GM03348 (cell line): ENCODE measurements at places on chromosomes 1 and 21.

- no peak for DNase-seq
Measured at GRCh38 chr1:5659606-5660005, 332.6 kb downstream of the NPHP4 start.

DNA sequence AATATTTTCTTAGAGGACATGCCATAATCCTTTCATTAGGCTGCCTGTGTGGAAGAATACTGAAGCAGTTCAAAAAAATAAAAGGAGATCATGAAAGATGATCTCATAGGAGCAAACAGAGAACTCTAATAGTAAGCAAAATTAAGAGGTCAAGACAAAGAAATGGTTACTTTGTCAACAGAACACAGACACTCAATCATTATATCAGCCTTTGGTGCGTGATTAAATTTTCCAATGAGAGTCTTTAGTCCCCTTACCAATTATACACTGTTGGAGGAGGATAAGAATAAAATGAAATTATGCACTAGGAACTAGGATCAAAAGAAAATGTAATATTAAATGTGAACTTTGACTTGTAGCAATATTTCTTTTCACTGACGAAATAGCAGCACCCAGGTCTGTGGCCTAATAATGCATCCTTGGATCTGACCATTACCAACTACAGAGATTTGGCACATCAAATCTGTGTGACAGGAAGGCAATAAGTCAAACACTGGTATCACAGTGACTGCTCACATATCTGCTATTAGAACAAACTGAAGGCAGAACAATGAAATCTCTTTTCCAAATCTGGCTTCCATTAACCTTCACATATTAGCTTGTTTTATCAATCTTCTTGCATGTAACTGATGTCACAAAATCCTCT lies 1812.9 kb downstream of the PLA2G4A start:
- no peak for DNase-seq

DNA sequence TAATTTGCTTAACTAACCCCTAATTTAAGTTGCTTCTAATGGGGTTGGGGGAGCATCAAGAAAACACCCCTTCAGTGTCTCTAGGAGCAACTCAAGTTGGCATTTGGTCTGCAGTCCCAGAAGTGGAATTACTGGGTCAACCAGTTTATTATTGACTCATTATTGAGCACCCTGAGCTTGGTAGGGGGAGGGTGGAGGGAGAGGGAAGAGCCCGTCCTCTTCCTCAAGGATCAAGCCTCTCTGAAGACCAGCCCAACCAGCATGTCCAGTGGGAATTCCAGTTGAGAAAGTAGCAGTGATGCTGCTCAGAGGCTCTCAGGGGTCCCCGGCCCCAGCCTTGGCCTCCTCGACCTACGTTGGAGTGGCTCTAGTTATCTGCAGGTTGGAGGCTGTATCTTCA lies 2.1 kb upstream of the PLA2G2F start:
- no peak for DNase-seq

DNA sequence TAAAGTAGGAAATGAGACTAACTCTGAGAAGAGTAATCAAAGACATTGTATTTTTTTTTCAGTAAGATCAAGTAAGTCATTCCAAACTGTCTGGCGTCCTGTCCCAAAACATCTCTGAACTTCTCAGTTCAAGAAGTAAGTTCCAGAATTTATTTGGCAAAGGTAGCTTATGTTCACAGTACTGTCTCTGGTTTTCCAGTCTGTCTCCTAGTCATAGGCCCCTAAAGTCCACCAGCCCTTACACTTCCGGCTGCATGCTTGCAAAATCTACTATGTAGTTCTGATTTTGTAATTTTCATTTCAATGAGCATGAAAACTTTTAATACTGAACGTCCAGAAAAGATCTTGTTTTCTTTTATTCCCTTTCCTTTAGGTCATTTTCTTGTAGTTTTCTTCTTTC lies 61.4 kb upstream of the S1PR1 start:
- peak; percentile 43 for DNase-seq

- DNase-seq, result no peak
Measured at GRCh38 chr1:4467241-4467640, 187.2 kb upstream of the AJAP1 start.

DNA sequence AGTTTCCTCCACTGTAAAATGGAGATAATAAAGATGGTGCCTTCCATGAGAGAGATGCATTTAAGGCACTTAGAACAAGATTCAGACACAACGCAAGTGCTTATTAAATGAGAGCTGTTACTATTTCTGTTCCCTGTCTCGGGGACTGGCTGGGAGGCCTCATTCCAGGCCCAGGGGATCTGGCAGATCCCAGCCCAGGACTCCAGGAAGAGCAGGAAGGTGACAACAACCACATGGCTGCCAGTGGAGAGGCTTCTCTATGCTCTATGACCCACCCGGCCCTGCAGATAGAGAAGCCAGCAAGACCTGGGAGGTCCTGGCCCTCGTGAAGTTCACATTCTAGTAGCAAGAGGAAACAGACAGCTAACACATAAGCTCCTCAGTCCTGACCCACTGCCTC lies 175.5 kb downstream of the ACTL8 start:
- DNase-seq, result no peak

DNA sequence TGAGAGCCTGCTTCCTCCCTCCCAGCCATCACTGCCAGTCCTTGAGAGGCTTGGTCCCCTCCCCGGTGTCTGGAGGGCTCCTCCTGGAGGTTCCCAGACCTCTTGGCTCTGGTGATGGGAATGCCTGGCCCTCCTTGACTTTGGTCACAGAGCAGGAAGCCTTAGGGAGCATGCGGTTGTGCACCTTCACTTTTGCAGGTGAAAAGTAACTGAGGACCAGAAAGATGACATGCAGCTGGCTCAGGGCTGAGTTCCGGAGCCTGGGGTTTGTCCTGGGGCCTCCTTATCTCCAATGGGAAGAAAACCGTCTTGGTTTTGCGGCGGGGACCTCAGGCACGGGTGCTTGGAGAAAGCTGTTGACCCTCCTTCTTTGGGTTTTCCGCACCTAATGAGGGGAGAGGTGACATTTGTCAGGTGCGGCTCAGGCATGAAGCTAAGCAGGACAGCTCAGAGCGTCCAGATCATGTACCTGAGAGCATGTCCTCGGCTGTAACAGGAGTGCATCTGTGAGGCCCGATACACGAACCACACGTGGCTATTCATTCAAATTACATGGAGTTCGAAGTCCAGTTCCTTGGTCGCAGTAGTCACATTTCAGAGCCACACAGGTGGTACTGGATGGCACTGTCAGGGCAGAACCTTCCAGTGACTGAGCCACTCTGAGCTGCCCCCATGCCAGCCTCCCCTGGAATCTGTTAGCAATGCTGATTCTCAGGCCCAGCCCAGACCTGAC lies 608 bp upstream of the MX2 start:
- no peak for DNase-seq

DNA sequence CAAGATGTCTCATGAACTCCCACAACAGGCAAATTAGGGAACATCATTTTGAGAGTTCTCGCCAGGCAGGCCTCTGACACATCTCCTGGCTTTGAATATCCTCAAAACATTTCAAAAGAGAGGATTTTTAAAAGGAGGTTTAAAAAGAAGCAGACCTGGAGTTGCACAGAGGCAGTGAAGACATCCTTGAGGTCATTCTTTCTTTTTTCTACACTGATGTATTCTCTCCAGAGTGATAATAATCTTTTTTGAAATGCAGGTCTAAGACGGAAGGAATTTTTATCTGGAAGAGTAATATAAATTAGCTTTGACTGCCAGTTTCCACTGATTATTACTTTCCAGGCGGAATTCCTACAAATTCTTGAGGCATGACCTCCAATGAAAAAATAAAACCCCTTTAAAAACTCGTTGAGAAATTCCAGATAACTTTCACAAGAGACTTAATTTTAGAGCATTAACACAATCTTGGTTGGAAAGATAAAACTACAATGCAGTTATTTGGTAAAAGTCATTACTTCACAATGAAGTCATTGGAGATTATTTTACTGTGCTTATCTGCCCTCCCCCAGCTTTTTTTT lies 125.0 kb downstream of the LYPLAL1 start:
- DNase-seq, result peak; percentile 38

DNA sequence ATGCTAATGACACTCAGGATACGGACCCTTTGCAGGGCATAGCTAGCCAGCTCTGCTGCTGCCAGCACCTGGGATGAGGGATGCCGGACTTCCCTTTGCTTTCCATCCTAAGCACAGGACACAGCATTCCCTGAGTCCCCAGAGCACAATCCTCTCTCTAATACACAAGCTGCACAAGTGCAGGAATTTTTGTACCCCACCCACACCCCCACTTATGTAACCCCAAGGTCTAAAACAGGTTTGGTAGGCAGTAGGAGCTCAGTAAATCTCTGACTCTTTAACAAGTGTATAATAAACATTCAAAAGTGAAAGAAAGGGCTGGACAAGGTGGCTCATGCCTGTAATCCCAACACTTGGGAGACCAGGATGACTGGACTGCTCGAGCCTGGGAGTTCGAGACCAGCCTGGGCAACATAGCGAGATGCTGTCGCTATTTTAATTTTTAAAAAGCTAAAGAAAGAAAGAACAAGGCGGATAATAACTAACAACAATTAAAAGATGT lies 42.2 kb upstream of the IGSF3 start:
- DNase-seq, result no peak

GRCh38 chr21:43816611-43817071 lies 27.3 kb downstream of the RRP1 start:
- no peak for DNase-seq

DNA sequence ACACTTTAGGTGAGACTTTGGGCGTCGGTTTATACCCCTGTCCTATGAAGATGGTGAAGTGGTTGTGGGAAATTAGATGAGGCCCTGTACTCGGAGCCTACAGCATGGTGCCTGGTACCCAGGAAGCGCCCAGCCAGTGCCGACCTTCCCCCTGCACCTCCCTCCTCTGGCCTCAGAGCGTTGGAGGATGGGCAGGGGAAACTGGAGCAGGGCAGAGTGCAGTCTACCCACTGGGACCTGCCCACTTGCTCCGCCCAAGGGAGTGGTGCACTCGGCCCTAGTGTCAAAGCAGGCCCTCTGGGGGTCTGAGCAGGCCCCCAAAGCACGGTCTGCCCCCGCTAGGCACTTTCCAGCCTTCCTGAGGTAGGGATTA lies 13.0 kb upstream of the TTC22 start:
- DNase-seq, result no peak

GRCh38 chr21:34513129-34513675 lies 1.2 kb upstream of the KCNE1 start:
- no peak for DNase-seq

- no peak for DNase-seq
Measured at GRCh38 chr21:41023936-41024335, 144.0 kb upstream of the BACE2 start.

- peak; percentile 45 for DNase-seq
Measured at GRCh38 chr1:2391931-2392509, 379 bp downstream of the RER1 start.

GRCh38 chr1:151970128-151970527 lies 23.5 kb downstream of the S100A10 start:
- DNase-seq, result no peak

DNA sequence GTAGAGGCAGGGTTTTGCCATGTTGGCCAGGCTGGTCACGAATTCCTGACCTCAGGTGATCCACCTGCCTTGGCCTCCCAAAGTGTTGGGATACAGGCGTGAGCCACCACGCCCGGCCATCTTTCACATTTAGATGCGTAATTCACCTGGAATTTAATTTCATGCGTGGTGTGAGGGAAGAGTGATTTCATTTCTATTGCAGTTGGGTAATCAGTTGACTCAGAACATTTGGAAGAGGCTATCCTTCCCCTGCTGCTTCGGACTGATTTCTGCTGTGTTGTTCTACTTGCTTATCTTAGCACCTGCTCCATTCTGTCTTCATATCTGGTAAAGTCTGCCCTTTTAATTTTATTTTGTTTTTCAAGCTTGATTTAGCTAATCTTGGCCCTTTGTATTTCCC lies 19.1 kb downstream of the DIP2A start:
- DNase-seq, result no peak

- no peak for DNase-seq
Measured at GRCh38 chr1:174276087-174276486, 116.8 kb downstream of the RABGAP1L start.

- DNase-seq, result no peak
Measured at GRCh38 chr1:33418811-33419210, 12.1 kb downstream of the PHC2 start.

- DNase-seq, result no peak
Measured at GRCh38 chr1:21184276-21184675, 7.6 kb upstream of the EIF4G3 start.

- DNase-seq, result no peak
Measured at GRCh38 chr21:42661688-42662429, 8.4 kb downstream of the PDE9A start.

DNA sequence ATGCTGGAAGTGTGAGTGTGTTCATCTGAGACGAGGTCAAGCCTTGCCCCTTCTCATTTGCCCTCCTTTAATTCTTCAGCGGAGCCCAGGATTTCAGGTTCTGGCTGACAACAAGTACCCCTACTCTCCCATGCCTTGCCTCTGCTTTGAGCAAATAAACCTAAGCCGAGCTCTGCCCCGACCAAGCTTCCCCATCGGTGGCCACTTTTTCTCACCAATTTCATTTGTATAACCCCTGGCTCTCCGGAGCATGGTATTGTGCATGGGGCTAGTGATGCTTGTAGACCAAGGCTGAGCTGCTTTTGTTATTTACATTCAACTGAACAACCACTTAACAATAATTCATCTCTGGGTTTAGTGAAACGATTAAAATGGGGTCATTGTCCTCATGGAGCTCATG lies 100.2 kb upstream of the RAB3GAP2 start:
- no peak for DNase-seq

- DNase-seq, result no peak
Measured at GRCh38 chr1:97500760-97501159, 420.1 kb downstream of the DPYD start.

GRCh38 chr1:227774821-227775661 lies 39.8 kb downstream of the SNAP47 start:
- peak; percentile 66 for DNase-seq

DNA sequence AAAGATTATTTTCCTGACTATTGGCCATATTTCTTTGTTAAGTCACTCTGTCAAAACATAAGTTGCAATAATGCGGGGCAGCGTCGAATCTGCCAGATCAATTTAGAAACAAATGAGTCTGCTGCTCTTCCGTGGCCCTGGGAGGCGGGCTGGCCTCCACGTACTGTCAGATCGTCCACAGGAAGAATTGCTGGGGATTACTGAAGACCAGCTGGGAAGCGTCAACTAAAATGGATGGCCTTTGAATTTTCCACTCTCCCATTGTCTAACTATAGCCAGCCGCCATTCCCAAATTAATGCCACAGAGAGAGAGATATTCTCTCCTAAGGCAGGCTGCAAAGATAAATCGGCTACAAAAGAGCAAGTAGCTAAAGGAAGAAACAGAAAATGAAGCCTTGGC lies 560.2 kb downstream of the SMYD3 start:
- peak; percentile 23 for DNase-seq
